Activated CD4-positive, alpha-beta T cell treated with anti-CD3 and anti-CD28 coated beads, Interleukin-2, amount 10 ng/mL, durations not matched to agents 24 days and 14 days (primary cell): ENCODE measurements at places on chromosomes 3 and 15. TPM values are rescaled to one million over a fixed set of nuclear protein-coding genes. Genes with fewer than 3 reads are reported as not detected.

The SCN11A gene
- not detected in 2 replicates for total RNA-seq

The DGKG gene
- total RNA-seq = 0.14 and 0.28 TPM in 2 replicates

The PPP2R3A gene
- total RNA-seq = 0.28 and 0.49 TPM in 2 replicates

The SUCNR1 gene
- not detected in 2 replicates for total RNA-seq

The TRIM42 gene
- not detected in 2 replicates for total RNA-seq

The FBXW12 gene
- 0.14 and 0.28 TPM in 2 replicates for total RNA-seq

The AQP9 gene
- total RNA-seq = 0.26 TPM in 2 replicates

The DAPK2 gene
- 3.7 and 4.3 TPM in 2 replicates for total RNA-seq

The ROBO2 gene
- not detected in 2 replicates for total RNA-seq

The BCHE gene
- total RNA-seq = not detected in 2 replicates

The EXOG gene
- total RNA-seq = 18.0 and 20.8 TPM in 2 replicates

The ZBBX gene
- not detected in 2 replicates for total RNA-seq

The ZDHHC3 gene
- 42.0 and 46.2 TPM in 2 replicates for total RNA-seq

The PIGZ gene
- total RNA-seq = 1.7 and 1.9 TPM in 2 replicates

The NR1D2 gene
- 3.0 and 3.1 TPM in 2 replicates for total RNA-seq

The SLC35G2 gene
- total RNA-seq = 3.4 and 3.8 TPM in 2 replicates

The ALDH1L1 gene
- not detected in 2 replicates for total RNA-seq

The USP3 gene
- total RNA-seq = 46.7 and 49.2 TPM in 2 replicates

The SMCO1 gene
- not detected in 2 replicates for total RNA-seq

The SLC22A14 gene
- total RNA-seq = not detected in 2 replicates

The ITGA11 gene
- total RNA-seq = 2.1 and 3.1 TPM in 2 replicates
